ENCODE measurements at places on chromosomes 12 and 14. TPM values are rescaled to one million over a fixed set of nuclear protein-coding genes. Genes with fewer than 3 reads are reported as not detected.
A peak's percentile ranks its signal among the peaks of the same experiment; 100 is the strongest.

The C2CD5 gene
- 16.1 TPM for total RNA-seq

- no peak for DNase-seq
Observed at GRCh38 chr14:105507247-105507646, 16.2 kb downstream of the TEDC1 start.

DNA sequence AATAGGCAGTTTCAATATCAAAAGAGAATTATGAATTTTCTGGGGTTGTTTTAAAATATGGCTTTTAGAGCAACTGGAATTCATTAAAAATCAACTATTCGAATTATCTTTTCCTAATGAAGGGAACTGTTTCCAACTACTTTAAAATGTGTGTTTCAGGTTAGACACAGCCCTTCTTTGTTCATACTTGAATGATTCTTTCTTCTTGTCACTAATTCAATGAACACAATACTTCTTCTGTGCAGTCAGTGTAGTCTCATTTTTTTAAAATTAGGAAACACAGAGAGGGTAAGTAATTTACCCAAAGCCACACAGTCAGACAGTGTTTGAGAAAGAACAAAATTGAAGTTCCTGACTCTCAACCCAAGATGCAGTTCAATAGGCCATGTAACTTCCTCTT, 414.0 kb downstream of the CCDC91 start:
- no peak for DNase-seq

DNA sequence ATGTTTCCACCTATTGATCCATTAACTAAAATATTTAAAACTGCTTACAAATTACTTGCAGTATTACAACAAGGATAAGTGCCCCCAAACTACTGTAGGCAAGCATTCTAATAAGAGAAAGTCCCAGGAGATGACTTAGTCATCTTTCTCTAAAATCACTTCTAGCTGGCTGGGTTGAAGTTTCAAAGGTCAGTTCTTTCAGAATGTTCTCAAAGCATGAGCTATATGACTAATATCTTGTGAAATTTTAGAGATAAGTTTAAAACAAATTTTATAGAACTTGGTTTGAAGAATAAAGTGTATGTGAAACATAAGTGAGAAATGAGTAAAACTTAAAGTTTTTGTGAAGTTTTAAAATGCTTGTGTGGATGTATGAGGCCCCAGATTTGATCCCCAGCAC, 24.3 kb upstream of the OR6J1 start:
- DNase-seq: peak; percentile 65

DNA sequence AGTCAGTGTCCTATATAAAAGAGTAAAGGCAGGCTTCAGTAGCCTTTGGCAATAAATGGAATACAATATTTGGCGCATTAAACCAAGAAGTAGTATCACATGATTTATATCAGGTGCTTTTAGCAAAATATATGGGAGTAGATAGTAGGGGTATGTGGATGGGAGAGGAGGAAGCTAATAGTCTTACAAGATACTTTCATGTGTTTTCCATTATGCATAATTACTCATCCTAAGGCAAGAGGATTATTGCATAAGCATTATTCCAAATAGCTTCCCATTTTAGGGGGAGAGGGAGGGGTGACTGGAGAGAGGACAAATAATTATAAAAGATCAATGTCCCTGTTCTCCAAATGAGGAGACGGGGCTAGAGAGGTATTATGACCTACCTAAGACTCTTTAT, 104.3 kb downstream of the DUSP6 start:
- peak; percentile 33 for DNase-seq

GRCh38 chr12:98745578-98746391, 100.7 kb downstream of the APAF1 start:
- peak; percentile 11 for DNase-seq

GRCh38 chr12:75710361-75711069, 199.1 kb upstream of the KRR1 start:
- no peak for DNase-seq

All from IMR-90 (cell line).